T1000 (cell line): ENCODE measurements at places on chromosomes 12 and 14.
A peak's percentile ranks its signal among the peaks of the same experiment; 100 is the strongest.

DNA sequence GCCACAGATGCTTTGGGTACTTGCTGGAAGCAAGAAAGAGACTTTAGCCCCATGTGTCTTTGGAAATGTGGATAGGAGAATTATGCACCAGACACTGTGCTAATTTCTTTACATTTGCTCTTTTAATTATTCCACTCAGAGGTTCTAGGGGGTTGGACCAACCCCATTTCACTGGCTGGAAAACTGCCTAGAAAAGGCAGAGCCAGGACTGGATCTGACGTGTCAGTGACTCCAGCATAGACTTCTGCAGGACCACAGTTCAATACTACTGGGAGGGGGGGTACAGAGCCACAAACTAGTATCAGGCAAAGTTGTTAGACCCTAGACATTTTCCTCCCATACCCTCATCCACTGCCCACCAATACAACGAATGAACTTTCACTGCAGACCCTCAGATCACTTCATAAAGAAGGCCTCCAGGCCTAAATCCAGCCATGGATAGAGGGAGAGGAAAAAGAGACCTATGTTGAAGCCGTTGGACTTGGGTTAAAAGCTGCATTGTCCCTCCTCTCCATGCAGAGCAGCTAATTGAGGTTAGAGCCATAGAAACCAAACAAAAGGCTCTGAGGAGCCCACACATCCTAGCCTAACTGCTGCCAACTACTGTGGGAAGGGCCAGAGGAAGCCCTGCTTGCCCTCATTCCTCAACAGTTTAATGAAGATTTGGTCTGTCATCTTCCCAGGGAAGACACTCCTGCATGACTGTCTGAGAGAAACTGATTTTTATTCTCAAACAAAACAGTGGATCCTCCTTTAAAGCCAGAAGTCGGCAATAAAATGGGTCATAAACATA is 68.7 kb downstream of the STON2 start:
- DNase-seq = no peak

- DNase-seq = no peak
Observed at GRCh38 chr14:56273155-56273554, 154.9 kb downstream of the PELI2 start.

DNA sequence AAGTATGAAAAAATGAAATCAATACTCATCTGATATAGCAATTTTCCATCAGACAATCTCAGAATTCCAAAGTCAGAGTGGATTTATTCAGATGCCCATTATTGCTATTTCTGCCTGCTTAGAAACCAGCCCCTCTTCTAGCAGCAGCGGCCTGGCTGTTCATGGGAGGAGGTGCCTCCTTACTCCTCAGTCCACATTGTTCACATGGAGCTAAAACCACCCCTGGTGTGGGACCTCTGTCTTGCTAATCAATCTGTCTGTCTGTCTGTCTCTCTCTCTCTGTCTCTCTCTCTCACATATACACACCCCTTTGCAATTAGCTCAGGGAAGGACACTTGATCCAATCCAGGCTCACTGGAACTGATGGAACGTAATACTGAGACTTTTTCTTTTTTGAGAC is 176.1 kb downstream of the APAF1 start:
- DNase-seq = no peak

GRCh38 chr14:73428353-73428824 is 30.0 kb downstream of the NUMB start:
- no peak for DNase-seq

- no peak for DNase-seq
Observed at GRCh38 chr14:75404847-75405246, 23.0 kb upstream of the JDP2 start.

DNA sequence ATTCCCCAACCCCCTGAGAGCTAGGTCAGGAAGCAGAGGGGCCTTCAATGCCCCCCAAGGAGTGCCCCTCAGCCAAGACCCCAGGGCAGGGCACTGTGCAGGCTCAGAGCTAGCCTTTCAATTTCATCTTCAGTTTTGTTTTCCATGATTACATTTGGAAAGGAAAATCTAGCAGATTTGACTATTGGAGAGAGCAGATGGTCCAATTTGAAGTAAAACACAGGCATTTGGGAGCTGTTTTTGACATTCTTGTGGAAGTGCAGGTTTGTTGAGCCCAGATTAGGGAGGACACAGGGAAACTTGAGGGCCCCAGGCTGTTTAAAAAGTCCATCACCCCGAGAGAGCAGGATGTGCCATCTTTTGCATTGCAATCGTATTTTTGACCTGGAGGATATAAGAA is 58.6 kb upstream of the GPATCH2L start:
- no peak for DNase-seq

GRCh38 chr12:116257215-116257614 is 20.3 kb downstream of the MED13L start:
- no peak for DNase-seq

- no peak for DNase-seq
Observed at GRCh38 chr14:46197856-46198255, 453.7 kb downstream of the RPL10L start.

DNA sequence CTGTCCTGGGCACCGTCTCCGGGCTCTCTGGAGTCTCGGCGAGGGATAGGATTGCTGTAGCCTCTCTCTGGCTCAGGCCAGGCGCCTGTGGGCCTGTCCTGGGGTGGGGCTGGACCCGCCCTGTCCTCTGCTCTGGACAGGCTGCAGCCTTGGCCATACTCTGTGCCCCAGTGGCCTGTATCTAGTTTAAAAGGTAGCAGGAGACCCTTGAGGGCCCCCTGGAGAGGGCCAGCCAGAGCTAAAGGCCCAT is 1.8 kb downstream of the KIF26A start:
- DNase-seq = no peak

DNA sequence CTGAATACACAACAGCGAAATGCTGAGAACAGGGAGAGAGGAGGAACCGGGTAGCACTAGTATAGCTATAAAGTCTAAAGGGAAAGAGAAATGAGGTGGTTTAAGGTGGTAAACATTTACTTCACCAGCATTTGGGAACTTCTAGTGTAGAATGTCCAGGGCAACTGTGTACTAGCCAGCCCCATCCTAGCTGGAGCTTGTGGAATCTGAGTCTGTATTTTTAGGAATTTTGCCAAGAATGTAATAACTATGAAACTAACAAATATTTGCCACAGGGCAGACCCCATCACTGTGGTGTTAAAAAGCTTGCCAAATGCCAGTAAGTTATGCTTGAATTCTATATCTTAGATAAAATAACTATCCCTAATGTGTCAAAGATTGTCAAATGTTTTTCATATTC is 398.9 kb upstream of the MIS18BP1 start:
- no peak for DNase-seq

DNA sequence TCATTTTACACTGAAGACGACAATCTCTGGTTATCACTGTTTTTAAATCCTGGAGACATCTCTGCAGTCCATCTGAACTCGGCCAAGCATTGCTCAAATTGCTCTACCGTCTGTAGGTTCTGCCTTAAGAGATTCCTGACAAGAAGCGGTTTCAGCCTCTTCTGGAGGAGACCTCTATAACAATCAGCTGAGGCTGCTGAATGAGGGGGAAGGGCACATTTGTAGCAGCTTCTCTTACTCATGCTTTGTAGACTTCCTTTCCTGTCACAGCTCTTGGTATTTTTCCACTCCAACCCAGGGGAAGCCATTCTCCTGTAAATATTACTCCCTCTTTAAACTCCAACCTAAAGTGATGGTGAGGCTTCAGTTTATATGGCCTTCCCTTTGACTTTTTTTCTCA is 3.0 kb downstream of the ARG2 start:
- no peak for DNase-seq

GRCh38 chr14:54805070-54805444 is 97.6 kb downstream of the GCH1 start:
- no peak for DNase-seq

DNA sequence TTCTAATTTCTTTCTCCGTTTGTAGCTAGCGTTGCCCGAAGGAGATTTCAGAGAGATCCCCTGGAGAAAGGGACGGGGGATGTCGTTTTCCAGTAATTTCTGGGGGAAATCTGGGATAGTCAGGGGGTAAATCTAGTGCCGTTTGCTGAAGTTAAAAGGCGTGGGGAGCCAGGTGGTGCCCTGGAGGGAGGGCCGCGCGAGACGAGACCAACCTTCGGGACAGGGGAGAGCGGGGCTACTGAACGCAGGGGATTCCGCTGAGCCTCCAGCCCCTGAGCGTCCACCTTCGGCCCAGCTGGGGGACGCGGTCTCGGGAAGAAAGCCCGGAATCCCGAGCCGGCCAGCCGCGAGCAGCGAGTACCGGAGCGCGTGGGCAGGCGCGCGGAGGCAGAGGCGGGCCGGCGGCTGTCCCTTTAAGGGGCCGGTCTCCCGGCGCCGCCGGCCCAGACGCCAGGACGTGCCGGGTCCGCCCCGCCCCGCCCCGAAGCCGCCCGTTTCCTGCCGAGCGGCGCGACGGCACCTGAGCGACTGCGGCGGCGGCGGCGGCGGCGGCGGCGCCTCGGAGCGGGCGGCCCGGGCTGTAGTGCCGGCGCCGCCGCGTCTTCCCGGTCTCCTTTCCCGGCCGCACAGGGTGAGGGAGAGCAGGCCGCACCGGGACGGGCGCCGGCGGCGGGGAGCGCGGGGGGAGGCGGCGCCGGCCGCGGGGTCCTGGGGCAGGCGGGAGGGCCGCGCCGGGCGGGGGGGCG is at the start of gene KTN1:
Gene KTN1 (plus strand): TSS at position 484 of the 746 bp plus-strand sequence. CDS start 31,842 bp downstream, outside the sequence.
- DNase-seq = peak; percentile 47
